ENCODE measurements at places on chromosomes 3 and 15.

- no peak for DNase-seq
These were observed 19.0 kb downstream of the SQOR start for GRCh38 chr15:45653702-45654424.

GRCh38 chr15:69359722-69360121 lies 54.4 kb upstream of the KIF23 start:
- no peak for DNase-seq

GRCh38 chr3:127524296-127524896 lies 66.1 kb downstream of the TPRA1 start:
- DNase-seq: no peak

GRCh38 chr3:155497930-155498647 lies 204.6 kb upstream of the STRIT1 start:
- DNase-seq: no peak

DNA sequence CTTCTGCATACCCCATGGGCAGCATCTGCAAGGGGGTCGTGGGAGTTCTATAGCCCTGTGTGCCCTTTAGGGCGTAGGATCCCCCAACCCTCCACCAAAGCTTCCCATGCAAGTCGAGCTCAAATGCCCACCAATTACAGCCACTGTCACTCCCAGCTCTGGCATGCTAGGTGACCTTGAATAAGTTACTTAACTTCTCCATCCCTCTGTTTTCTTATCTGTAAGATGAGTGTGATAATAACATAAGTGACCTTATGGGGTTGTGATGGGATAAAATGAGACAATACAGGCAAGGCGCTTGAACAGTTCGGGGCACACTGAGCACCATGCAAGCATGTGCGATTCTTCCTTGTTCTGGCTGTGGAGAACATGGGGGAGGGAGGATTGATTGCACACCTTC lies 74.8 kb upstream of the POMGNT2 start:
- no peak for DNase-seq
